HFFc6 (cell line): ENCODE measurements at places on chromosomes 3 and 15. TPM values are rescaled to one million over a fixed set of nuclear protein-coding genes. Genes with fewer than 3 reads are reported as not detected.

Gene NRG4
- total RNA-seq = not detected in 3 replicates

Gene PTX3
- total RNA-seq = 20.1 to 44.1 TPM (median 31.0 TPM) in 3 replicates

Gene MESP2
- 0.19 to 0.27 TPM in 2 of 3 replicates, not detected in the other for total RNA-seq

Gene FOXL2
- 0.47 to 7.7 TPM (median 1.2 TPM) in 3 replicates for total RNA-seq

Gene SCG5
- 2.6 and 4.2 TPM in 2 replicates for total RNA-seq

Gene CYP19A1
- not detected in 3 replicates for total RNA-seq

Gene TAGLN3
- 0.26 TPM in 1 of 2 replicates, not detected in the other for total RNA-seq

Gene PSTPIP1
- total RNA-seq = 0.38 TPM in 1 of 3 replicates, not detected in the others

Gene CHRNA7
- not detected in 3 replicates for total RNA-seq

Gene REC114
- total RNA-seq = not detected in 3 replicates
